Foreskin melanocyte (primary cell): ENCODE measurements at places on chromosomes 16 and 17.

- no peak for DNase-seq
Observed at GRCh38 chr16:74825941-74826340, 51.3 kb upstream of the FA2H start.

DNA sequence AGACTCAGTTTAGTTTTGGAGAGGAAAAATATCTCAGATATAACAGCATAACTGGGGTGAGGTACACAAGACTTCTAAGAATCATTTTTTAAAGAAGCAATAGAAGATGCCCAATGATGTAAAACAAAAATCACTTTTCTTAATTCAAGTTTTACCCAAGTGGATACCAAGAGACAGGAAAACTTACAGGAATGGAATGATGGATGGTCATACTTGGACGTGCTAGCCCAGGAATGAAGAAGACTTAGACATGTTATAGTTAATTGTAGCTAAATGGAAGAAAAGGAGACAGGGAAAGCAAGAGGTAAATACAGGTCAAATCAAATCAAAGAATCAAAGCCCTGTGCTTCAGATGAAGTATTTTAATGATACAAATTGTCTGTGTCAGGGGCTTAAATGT lies 312.7 kb upstream of the KCNJ16 start:
- no peak for DNase-seq

DNA sequence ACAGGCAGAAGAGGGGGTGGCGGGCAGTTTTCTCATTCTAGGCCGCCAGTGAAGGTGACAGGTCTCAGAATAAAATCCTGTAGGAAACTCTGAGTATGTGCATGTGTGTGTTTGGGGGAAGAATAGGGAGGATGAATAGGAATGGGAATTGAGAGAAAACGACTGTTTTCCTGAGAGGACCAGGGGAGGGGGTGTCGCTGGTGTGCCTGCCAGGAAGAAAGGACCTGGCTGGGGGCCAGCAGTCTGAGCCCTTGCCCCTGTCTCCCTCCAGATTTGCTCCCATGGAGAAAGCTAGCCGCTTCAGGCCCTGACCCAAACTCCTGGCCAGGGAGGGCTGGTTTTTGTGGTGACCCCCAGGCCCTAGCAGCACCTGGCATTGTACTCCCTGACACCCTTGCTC lies 14.4 kb downstream of the C17orf50 start:
- DNase-seq, result no peak

GRCh38 chr16:86224126-86224525 lies 286.2 kb upstream of the FOXF1 start:
- DNase-seq, result no peak

DNA sequence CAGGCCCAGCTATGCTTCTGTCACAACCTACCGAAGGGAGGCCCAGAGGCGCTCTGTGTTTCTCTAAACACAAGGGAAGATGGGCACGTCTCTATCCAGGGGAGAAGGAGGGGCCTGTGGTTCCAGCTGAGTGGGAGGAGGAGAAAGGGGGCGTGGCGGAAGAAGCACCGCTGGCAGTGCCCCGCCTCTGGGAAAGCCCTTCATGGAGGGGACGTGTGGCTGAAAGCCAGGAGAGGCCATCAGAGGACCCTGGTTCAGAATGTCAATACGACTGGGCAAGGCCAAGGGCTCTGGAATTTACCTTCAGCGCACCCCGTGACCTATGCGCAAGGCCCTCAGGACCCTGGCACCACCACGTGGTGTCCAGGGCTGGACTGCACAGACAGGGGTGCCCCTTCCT lies 12.3 kb upstream of the SLC38A8 start:
- no peak for DNase-seq

DNA sequence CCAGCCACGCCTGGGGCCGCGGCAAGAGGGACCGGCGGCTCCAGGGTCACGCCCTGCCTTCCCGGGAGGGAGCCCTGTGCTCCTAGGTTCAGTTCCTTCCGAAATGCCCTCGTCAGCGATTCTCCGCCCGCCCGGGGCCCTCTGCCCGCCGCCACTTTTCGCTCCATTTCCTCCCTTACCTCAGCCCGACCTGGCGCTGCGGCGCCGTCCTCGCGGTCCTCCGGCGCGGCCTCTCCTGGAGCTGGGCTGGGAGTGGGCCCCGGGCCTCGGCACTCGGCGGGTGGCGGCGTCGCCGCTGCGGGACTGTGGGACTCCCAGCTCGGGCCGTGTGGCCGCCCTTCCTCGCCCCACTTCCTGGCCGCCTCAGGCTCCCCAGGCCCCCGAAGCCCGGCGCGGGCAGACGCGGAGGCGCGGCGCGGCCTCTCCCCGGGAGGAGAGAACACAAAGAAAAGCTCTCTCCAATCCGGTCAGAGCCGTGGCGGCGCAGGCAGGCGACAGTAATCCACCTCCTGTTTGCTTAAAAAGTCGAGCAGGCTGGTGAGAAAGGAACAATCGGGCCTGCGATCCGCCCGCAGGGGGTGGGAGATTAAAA lies 1.6 kb downstream of the BAHCC1 start:
- DNase-seq, result no peak

DNA sequence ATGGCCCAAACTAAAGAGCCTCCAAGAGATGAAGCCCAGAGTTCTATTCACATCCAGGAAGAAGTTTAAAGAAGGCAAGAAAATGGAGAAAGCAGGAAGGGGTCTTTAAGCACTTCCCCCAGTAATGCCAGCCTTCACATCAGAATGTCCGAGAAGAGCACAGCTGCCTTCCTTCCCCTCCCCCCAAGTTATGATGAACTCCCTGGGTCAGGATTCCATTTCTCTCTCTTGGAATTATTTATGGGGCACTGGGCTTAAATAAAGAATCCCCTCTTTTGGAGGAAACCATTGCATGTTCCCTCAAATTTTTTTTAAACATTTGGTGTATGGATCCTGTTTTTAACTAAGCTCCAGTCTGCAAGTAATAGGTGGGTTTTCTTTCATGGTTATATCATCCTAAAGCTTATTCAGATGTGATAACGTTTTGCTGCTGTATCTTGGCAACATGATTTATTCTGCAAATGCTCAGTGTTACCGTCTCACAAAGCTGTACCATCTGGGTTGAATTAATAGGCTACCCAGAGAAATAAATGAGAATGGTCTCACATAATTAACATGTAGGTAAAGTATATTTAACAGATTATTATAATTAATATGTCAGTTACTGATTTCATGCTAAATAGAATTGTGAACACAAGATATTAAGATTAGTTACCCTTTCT lies 160.9 kb upstream of the TOX3 start:
- no peak for DNase-seq

- DNase-seq, result peak; percentile 19
Observed at GRCh38 chr17:27526604-27527002, 70.4 kb downstream of the KSR1 start.

DNA sequence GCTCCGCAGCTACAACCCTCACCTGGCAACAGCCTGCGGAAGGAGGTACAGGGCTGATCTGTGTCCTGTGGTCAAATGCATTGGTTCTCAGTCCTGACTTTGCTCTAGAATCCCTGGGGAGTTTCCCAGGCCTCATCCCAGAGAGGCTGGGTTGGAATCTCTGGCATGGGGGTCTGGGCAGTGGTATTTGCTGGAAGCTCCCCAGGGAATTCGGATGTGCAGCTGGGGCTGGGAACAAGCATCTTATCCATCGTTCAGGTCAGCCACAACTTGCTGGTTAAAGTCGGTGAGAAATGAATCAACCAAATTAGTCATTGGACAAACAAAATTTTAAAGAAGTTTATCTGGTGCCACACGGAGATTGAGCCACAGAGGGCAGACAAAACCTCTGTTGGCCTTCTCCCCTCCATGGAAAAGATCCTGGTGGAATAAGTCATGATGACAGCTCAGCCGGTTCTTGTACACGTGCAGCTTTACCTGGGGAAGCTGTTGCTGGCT lies 231.2 kb downstream of the FOXL1 start:
- DNase-seq, result no peak

DNA sequence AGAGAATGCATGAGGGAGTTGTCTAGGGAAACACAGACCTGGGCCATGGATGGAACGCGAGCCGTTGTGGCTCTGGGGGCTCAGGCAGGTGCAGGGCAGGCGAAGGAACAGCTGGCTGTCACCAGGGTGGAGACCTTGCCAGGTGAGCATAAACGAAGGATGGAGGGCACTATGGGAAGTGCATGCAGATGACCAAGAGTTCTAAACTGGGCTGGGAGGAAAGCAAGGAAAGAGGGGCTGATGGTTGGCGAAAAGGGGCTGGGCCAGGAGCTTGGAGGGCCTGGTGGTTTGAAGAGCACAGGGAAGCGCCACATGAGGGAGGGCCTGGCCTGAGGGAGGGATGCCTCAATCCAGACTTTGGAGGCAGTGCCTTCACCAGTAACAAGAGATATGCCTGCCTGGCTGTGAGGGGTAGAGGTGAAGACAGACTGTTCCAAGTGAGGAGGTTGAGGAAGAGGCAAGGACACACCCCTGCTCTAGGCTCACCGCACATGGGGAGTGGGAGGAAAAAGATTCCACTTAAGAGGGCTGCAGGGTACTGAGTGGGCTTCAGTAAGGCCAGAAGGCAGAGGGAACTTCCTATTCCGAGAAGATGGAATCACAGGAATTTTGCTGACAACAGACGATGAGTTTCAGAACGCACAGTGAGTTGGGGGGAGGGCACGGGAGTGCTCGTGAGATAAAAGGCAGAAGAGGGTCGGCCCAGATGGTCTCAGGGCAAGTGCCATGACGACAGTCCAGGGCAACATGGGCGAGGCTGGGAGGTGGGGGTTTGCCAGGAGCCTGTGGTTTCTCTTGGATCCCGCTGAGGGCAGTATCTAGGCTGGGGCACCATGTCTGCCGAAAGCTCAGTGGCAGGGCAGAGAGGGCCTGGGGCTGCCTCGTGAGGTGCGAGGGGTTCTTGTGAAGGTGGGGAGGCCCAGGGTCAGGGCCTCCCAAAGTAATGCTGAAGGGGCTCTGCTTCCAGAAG lies 20.6 kb downstream of the B9D1 start:
- DNase-seq, result no peak

GRCh38 chr17:2087597-2088211 lies 32.8 kb downstream of the HIC1 start:
- no peak for DNase-seq

DNA sequence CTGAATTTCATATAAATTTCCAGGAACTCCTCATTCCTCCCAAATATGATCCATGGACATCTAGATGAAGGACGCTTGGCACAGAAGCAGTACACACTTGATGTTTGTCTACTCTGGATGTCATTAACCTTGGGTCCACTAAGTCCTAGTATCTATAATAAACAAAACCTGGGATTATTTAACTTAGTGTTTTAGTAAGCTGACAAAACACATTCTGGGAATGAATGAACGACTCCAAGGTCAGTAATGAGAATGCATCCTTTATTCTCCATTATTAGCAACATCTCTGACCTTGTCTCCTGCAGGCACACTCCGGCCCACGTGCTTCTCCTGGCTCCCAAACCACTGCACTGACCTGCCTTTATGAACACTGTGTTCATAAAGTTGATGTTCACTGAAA lies 24.1 kb upstream of the CDYL2 start:
- no peak for DNase-seq

DNA sequence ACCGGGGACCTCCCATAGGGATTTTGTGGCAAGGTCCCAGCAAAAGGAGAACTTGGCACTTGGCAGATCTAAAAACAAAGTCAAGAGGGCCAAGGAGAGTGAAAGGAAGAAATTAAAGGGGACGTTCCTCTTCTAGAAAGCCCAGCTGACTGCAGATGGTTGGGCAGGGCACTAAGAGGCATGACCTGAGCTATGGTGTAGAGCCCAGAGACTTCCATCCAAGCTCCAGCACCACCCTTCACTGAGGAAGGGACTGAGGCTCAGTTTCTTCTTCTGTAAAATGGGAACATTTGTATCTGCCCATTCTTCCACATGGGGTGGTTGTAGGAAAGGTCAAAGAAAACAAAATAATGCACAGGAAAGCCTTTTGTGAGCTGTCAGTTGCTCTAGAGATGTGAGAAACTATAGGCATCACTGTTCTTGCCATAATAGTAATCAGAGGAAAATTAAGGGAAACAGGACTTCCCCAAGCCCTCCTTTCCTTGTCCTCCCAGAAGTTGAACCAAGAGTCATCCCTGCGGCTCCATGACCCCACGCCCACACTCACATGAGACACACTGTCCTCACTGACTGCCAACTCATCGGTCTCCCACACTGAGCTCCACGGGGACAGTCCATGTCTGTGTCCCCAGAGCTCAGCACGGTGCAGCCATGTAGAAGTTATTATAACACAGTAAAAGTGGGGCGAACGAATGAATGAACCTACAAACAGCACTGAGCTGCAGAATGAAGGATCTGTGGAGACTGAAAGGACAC lies 10.4 kb downstream of the CD300LF start:
- no peak for DNase-seq

DNA sequence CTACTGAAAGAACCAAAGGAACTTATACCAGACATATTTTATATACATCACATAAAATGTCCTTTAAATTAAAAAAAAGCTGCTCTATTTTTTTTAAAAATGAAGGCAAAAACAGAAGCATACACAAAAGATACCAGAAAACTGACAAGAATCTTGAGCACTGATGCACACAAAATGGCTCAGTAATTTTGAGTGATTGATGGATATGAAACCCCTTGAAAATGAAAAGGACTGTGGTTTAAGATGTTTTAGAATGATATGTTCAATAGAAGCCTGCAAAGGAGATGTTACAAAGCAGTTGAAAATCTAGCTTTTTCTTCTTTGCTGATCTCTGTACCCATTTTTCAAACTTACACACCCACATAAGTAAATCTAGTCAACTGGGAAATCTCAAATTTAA lies 2.7 kb downstream of the C16orf87 start:
- DNase-seq, result no peak

DNA sequence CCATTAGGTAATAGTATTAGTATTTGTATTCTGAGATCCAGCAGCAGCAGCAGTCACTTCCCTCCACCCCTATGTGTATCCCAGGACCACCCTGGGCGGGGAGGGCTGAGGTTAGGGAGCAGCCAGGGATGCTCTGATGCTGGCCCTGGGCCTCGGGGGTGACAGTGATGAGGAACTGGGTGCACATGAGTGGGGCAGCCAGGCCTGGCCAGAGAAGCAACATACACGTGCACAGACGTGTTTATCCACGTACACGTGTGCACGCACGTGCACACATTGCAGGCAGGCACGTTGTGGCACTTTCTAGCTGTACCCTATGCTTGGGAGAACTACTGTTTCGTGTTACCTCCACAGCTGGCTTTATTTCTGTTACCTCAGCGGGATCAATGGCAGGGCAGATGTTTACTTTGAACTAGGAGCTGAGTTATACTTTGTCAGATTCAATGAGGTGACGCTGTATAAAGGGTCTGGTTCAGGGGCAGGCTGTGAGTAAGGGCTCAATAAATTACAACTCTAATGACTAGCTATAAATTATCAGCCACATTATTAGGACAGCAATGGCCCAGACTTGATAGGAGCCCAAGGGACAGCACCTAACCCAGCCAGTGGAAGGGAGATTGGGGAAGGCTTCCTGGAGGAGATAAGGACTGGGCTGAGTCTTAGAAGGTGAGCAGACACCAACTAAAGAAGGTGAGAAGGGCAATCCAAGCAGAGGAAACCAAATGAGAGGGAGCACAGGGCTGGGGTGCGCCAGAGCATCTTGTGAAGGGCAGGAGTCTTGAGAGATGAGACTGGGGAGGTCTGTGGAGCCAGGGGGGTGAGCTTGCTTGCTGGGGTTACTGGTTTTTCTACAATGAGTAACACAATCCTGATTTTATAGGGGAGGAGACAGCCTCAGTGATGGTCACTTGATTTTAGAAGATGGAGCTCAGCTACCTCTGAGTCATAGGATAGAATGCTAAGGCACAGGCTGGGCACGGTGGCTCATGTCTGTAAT lies 22.4 kb upstream of the CA4 start:
- DNase-seq, result no peak

- no peak for DNase-seq
Observed at GRCh38 chr17:32125848-32126153, 16.5 kb upstream of the RHOT1 start.

- DNase-seq, result no peak
Observed at GRCh38 chr16:4612474-4612931, 2.2 kb downstream of the UBALD1 start.

- no peak for DNase-seq
Observed at GRCh38 chr17:39225308-39225958, at the start of gene STAC2. TSS of gene STAC2 (minus strand) at chr17:39225945. CDS start at chr17:39225502, 443 bp downstream.

GRCh38 chr16:57278494-57278893 lies 6.0 kb downstream of the PLLP start:
- DNase-seq, result no peak
